ENCODE measurements at places on chromosomes 4 and X.
A peak's percentile ranks its signal among the peaks of the same experiment; 100 is the strongest.

DNA sequence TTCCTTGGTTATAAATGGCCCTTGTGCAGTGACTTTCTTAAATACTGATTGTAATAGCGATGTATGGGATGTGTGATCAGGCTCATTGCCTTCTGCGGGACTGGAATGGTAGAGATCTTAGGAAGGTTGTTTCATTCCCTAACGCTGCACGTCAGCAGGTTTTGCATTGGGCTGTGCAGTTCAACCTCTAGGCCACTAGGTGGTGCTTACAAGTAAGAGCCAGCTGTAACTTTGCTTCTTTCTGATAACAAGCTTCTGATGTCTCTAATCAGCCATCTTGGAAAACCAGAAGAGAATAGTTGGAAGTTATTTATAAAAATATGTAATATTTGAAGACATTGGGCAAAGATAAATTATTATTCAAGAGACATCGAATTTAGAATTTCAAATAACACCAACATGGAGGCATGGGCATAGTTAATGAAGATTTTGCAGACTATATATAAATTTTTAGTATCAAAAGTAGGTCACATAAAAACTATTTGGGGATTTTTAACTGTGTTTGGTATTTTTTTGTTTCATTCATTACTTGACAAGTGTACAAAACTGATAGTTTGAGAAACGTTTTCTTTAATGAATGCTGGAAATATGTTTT, 339.7 kb upstream of the PCDH7 start:
- DNase-seq, result peak; percentile 58

GRCh38 chrX:13220916-13221315, 98.9 kb downstream of the ATXN3L start:
- DNase-seq, result no peak

GRCh38 chrX:153953342-153953830, 8.9 kb upstream of the RENBP start:
- peak; percentile 79 for DNase-seq

- DNase-seq, result no peak
These were observed 182.8 kb upstream of the C1QTNF7 start for GRCh38 chr4:15245006-15245530.

DNA sequence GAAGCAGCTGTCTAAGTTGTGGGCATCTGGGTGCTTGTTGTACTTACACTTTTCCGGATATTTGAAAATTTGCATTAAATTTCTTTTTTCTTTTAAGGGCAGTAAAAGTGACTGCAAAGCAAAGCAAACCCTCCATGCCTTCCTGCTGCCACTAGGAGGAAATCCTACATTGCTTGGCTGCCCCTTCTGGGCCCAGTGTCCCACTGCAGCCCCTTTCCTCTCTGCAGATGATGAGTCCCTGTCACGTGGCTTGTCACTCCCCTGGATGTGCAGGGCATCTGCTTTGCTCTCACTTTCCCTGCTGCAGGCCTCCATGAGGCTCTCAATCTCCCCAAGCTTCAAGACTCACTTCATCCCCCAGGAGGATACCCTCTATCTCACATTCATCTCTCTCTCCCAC, 12.7 kb downstream of the TSR2 start:
- DNase-seq, result peak; percentile 74

- no peak for DNase-seq
These were observed 3.9 kb upstream of the HAUS7 start for GRCh38 chrX:153474266-153474665.

DNA sequence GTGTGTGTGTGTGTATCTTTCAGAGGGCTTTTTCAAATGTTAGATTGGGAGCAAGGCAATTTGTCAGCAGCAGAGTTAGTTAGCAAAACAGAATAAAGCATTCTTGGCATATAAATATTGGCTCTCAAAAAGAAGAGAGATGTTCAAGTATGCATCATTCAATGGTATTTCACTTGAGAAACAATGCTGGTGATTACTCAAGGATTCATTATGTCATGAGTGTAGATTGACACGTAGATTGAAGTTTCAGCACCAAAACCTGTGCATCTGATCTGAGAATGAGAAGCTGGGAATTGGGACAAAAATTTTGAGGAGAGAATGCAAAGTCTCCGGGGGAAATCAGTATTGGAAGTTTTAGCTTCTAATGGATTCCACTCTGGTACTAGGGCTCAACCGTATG, 241.4 kb downstream of the FRMPD4 start:
- DNase-seq, result no peak

DNA sequence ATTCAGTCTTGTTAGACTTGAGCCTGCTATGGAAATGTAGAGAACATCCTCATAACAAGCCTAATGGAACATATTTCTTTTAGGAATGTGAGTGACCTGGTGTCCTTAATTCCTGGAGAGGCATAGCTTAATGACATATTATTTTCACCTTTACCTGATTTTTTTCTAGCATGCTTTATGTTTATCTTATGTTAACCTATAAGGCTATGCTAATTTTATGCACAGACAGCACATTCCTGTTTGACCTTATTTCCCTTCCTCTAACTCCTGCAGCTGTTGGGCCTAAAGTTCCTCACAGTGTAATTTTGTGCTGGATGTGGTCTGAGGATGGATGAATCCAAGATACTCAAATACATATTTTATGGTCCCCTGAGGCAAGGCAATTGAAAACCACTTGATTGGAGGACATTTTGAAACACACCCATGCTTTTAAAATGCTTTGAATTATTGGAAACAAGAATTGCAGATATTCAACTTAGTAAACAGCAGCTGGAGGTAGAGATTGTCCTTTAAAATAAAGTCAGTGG, 111.5 kb downstream of the LARP7 start:
- DNase-seq, result no peak

GRCh38 chrX:103782640-103783039, 6.0 kb downstream of the PLP1 start:
- no peak for DNase-seq

DNA sequence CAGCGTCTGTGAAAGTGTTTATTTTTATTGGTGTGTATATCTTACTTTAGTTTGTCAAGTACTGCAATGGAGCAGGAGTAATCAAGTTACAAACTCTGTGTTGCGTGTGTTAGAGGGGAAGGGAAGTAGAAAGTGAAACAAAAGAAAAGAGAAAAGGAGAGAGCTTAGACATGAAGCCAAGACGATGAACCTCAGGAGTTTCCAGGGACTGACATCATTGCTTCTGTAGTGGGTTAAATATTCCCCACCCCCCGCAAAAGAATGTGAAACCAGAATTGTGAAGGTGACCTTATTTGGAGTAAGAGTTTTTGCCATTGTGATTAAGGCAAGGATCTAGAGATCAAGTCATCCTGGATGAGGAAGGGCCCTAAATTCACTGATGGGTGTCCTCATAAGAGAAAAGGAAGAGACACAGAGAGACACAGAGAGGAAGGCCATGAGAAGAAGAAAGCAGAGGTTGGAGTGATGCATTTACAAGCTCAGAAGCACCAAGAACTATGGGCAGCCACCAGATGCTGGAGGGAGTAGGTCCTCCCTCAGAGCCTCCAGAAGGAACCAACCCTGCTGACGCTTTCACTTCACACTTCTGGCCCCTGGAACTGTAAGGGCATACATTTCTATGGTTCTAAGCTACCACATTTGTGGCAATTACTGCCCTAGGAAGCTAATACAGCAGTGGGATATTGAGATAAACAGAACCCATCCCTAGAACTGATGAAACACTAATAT, 173.6 kb upstream of the SFRP2 start:
- no peak for DNase-seq

DNA sequence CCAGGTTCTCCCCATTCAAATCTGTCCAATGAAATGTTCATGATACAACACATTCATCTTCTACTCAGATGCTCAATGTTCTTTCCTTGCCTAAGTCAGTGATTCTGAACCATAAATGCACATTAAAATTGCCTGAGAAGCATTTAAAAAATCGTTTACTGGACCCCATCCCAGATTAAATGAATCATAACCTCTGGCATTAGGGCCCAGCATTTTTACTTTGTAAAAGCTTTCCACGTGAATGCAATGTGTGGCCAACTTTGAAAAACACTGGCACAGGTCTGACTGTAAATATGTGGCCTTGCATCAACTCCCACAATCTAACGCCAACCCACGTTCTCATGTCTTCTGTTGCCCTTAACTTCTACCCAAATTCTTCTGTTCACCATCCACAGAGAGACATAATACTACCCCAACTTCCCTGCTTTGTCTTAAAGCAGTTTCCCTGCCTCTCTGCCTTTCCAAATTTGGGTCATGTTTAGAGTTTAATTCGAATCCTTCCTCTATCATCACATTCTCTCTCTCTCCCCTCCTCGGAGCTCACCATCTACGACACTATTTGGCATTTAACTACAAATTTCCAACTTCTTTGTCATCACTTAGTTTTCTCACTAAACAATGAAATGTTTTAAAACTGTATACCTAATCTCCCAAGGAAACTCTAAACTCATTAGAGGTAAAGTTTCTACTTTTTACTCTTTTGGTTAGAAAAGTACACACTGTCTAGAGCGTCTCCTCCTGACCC, 78.7 kb downstream of the PRKG2 start:
- DNase-seq, result no peak

DNA sequence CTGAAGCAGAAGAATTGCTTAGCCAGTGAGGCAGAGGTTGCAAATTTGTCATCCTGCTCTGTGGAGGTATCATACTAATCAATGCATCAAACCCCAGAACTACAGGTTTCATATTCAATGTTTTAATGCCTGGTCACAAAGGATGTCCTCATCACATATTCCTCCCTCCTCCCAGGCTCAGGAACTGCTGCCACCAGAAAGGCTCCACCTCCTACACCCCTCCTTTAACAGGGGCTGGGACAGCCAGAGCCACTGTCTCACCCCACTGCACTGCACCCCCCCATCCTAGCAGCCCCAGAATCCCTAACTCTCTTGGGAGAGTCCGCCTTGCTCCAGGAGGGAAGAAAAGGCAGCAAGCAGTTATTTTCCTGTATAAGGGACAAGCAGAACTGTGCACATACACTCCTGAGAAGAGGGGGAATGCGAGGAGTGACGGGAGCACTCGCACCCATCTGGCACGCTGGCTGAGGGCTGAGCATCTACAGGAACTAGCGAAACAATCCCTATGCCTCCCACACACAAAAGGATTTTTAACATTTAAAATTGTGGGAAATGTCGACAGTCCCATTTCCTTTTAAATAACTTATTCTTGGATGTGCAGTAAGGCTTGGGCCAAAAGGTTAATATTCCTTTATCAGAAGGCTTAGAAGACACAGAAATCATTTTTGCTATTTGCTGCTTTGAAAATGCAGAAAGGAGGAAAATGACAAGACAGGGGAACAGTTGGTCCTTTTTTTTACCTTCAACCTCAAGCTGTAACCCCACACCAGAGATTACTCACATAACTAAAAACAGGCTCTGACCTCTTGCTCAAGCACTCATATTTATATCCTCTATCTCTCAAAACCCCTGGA, 27.8 kb downstream of the CD99L2 start:
- DNase-seq, result no peak

- DNase-seq, result no peak
These were observed 70.3 kb downstream of the PPEF2 start for GRCh38 chr4:75831856-75832405.

- DNase-seq, result no peak
These were observed 900.3 kb downstream of the PCDH7 start for GRCh38 chr4:31620476-31620875.

DNA sequence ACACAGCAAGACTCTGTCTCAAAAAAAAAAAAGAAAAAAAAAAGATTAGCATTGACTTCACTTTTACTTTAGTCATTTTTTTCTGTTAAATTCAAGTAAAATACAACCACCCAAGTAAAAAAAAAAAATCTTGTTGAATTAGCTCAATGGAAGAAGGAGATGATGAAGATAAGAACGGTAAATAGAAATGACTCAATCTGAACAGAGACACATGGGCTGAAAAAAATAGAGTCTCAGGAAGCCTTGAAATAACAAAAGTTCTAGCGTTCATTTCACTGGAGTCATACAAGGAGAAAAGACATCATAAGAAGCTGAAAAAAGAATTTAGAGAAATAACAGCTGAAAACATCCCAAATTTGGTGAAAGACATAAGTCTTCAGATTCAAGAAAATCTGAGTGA, 75.5 kb downstream of the CASP3 start:
- no peak for DNase-seq

GRCh38 chr4:54942721-54943120, 182.7 kb downstream of the KDR start:
- no peak for DNase-seq

GRCh38 chrX:149513825-149514428, 8.8 kb upstream of the IDS start:
- no peak for DNase-seq

DNA sequence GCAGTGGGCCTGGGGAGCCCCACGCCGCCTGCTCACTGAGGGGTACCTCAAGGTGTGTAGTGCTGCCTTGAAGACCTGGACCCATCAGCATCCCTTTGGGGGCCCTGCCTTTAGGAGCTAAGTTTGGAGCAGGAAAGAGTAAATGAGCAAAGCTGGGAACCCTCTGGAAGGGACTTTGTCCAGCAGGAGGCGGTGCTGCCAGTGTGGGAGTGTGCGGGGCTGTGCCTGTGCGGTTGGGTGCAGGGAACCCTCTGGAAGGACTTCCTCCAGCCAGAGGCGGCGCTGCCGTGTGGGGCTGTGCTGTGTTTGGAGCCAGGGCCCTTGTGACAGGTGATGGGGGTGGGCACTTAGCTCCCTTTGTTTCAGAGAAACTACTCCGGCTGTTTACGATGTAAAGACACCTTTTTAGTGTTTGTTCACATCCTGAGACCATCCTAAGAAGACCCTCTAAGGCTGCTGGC, 25.8 kb downstream of the RGS12 start:
- peak; percentile 16 for DNase-seq

DNA sequence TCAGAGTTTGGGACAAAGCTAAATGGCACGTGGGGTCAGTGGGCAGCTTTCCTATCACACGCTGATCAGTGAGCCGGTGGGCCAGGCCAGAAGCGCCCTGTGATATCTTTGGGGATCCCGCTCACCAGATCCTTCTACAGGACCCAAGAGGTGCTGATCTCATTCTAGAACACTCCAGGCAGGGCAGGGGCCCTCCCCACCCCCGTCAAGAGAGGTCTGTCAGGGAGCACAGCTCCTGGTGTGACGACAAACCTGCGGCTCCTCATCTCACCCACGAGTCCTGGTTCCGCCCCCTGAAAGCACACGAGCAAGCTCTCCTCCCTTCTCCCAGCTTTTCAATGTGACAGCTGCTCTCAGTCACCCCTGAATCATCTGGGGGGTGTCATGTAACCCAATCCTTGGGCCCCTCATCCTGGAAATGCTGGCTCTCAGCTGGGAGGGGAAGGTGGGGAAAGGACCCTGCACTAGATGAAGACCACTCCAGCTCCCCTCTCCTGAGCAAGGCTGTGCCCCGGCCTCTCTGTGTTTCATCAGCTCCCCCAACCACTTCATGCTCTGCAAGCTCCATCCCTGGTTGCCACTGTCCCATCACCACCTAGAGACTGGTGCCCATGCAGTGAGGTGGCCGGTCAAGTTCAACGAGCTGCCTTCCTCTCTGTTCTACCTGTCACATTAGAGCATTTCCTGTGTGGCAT, 4.6 kb downstream of the HCFC1 start:
- peak; percentile 5 for DNase-seq

GRCh38 chr4:89836897-89837384, at the start of gene SNCA:
TSS of gene SNCA (minus strand) at chr4:89837161. CDS start at chr4:89835667, 1,494 bp downstream.
- peak; percentile 80 for DNase-seq

DNA sequence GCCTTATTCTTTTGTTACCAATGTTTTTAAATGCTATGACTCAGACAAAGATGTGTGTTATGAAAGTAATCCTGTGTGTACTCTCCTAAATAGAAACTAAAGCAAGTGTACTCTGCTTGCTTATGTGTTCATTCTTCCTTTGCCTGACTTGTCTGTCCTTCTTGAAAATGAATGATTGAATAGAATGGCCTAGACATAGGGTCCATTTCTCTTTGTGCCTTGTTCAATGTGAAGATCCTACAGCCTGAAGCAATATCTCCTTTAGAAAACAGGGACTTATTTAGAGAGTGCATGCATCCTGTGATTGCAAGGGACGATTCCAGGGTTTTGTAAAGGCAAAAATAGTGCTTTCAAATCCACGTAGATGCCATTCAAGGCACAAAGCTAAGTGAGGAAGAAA, 343.6 kb upstream of the TACR3 start:
- DNase-seq, result no peak

All from BE2C (cell line).